Thoracic aorta (tissue), 2 donors: ENCODE measurements at places on chromosomes 4 and X. TPM values are rescaled to one million over a fixed set of nuclear protein-coding genes. Genes with fewer than 3 reads are reported as not detected.
A peak's percentile ranks its signal among the peaks of the same experiment; 100 is the strongest.

DNA sequence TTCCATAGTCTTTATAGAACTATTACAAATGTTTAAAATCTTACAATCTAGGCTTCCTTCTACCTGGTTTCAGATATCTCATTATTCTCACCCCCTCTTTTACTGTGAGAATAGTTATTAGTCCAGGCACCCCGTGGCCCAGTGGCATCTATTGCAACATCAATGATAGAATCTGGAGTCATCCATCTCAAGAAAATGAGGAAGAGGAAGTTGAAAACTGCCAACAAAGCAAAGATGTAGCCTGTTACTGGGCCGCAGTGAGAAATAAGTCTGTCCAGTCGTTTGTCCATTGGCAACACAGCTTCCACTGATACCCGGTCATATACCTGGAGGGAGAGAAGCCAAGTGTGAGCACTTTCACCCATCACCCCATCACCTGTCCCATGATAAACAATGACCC lies 6.0 kb upstream of the ASB11 start:
- DNase-seq = no peak

DNA sequence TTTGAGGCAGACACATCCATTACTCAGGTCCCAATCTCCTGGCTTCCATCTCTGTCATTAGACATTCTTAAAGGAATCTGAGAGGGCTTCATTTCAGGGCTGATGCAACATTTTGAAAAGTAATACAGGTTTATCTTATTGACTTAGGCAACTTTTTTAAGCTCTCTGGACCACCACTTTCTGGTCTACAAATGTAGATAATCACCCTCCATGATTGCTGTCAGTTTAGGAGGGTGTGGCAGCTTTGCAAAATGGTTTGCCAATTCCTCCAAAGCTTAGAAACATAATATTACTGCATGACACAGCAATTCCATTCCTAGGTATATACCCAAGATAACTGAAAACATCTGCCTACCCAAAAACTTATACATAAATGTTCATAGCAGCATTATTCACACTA lies 77.6 kb downstream of the ARHGAP6 start:
- DNase-seq = no peak

DNA sequence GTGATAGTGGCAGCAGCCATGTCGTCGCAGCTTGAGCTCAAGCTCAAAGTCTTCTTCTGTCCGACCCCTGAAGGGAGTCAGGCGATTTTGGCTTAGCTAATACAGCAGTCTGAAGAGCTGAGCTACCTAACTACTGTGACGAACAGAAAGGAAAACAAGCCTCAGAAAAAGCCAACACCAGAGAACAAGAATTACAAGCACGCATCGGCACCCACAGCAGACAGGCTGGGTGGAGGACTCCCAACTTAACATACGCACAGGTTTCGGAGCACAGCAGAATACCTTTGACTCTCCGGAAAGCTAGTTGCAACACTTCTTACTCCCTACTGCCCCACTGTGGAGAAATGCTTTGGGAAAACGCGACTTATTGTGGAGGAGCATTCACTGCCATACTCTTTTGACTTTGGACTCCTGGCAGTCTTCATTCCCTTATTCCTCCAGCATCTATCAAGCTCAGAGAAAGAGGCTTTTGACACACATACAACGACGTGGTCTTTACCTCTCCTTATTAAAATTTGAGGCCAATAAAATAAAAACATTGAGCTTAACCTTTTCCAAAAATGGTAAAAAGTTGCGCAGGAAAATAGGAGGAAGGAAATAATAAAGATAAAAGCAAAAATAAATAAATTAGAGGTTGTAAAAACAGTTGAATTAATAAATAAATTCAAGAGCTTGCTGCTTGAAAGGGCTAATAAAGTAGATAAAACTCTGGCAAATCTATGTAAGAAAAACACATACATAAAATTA lies 41.3 kb upstream of the GPC3 start:
- DNase-seq = no peak

DNA sequence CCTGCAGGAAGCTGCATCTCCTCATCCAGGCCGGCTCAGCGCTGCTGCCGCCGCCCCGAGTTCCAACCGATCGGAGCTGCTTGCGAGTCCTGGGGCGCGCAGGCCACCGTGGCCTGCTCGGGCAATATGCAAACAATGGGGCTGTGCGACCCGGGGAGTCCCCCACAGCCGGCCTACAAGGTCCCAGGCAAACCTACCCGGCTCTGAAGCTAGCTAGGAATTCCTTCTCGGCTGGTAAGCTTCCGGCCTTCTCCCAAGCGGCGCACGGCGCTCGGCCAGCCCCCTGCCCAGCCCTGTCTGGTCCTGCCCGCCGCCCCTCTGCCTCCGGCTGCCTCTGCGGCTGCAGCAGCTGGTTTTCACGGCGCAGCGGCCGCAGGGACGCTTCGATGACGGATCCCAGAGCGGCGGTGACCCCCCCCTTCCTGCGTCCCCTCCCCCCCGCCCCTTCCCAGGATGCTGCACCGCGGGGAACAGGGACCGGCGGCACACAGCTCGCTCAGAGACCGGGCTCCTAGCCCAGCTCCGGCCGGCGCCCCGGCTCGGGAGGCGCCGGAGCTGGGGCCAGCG lies 59.4 kb downstream of the TSC22D3 start:
- DNase-seq = no peak

GRCh38 chr4:151147000-151147399 lies 47.6 kb downstream of the RPS3A start:
- DNase-seq = no peak

GRCh38 chr4:167233685-167234315 lies 494 bp downstream of the SPOCK3 start:
- DNase-seq = no peak

- DNase-seq = no peak
Observed at GRCh38 chr4:170990989-170991589, 822.1 kb upstream of the GALNTL6 start.

GRCh38 chrX:108163333-108164082 lies 71.9 kb downstream of the ATG4A start:
- DNase-seq = no peak

- DNase-seq = no peak
Observed at GRCh38 chrX:134461437-134461836, 1.5 kb downstream of the HPRT1 start.

- DNase-seq = no peak
Observed at GRCh38 chr4:119750048-119750447, 121.4 kb upstream of the PDE5A start.

GRCh38 chr4:106160560-106160959 lies 155.4 kb downstream of the TBCK start:
- no peak for DNase-seq

DNA sequence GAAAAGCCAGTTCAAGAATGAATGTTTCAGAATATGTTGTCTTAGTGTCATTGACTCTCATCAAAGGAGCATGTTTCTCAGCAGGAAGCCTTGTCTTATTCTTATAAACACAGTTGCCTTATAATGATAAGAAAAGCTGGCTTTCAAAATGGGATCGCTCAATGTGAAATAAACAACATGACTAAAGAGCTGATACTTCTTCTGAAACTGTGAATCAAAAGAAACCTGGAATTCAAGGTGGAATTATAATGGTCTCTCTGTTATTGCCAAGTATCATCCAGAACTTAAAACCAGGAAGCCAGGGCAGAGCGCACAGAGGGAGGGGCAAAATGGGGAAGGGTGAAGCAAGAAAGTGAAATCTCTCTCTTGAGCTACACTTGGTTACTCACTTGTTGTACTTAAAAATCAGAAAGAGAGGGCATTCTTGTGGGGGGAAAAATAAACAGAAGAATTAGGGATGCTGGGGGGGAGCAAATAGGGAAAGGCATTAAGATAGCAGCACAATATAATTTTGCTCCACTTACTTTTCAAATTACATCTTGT lies 270.0 kb downstream of the MAPK10 start:
- DNase-seq = no peak

DNA sequence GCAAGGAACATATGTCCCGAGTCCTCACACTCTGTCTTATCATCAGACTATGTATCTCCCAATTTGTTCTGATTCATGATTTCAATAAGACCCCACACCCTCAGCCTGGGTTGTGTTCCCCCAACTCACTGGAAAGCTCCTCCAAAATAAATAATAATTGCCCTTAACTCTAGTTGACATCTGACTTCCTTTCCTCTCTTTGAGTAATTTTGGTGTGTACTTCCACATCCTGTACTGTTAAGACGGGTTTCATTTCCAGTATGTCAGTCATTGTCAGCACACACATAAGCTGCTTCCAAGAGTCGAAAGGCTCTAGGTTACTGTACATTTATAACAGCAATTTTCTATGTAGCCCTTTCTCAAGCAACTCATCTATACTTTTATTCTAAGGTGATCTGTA lies 52.2 kb upstream of the C1QTNF7 start:
- no peak for DNase-seq

DNA sequence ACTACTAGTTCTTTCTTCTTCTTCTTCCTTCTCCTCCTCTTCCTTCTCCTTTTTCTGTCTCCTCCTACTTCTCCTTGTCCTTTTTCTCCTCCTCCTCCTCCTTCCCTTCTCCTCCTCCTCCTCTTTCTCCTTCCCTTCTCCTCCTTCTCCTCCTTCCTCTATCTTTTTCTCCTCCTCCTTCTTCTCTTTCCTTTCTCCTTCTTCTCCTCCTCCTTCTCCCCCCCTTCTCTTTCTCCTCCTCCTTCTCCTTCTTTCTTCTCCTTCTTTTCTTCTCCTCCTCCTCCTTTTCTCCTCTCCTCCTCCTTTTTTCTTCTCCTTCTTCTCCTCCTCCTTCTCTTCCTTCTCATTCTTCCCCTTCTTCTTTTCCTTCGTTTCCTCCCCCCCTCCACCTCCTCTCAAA lies 21.8 kb upstream of the NAP1L5 start:
- DNase-seq = no peak

DNA sequence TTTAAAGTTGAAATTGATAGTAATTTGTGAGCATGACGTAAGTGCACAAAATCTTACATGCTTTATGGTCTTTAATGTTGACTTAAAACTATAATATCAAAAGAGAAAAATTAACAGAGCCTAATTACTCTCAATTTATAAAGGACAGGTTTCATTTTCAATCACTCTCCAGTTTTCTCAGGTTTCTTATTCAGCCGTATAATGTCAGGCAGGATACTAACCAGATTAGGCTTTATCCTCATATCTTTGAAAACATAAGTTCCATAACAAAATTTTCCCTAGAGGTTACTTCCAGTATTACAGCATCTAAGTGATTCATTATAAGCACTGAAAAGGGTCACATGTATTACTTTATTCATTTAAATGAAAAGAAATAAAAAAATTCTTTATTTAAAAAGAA lies 492.1 kb downstream of the PACRGL start:
- DNase-seq = no peak

GRCh38 chrX:9534686-9535085 lies 69.8 kb downstream of the TBL1X start:
- DNase-seq = no peak

DNA sequence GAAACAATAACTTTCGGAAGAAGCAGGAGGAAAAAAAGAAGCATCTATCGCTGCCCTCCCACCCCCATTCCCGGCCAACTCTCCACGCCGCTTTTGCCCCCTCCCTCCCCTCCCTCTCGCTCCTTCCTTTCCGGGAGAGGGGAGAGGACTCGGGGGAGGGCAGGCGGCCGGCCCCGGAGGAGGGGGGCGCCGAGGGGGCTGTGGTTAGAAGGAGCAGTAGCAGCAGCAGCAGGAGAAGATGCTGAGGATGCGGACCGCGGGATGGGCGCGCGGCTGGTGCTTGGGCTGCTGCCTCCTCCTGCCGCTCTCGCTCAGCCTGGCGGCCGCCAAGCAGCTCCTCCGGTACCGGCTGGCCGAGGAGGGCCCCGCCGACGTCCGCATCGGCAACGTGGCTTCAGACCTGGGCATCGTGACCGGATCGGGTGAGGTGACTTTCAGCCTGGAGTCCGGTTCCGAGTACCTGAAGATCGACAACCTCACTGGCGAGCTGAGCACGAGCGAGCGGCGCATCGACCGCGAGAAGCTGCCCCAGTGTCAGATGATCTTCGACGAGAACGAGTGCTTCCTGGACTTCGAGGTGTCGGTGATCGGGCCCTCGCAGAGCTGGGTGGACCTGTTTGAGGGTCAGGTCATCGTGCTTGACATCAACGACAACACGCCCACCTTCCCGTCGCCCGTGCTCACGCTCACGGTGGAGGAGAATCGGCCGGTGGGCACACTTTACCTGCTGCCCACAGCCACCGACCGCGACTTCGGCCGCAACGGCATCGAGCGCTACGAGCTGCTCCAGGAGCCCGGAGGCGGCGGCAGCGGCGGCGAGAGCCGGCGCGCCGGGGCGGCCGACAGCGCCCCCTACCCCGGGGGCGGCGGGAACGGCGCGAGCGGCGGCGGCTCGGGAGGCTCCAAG lies 1.3 kb downstream of the PCDH7 start:
- no peak for DNase-seq

- no peak for DNase-seq
Observed at GRCh38 chr4:5941601-5942000, 48.7 kb upstream of the CRMP1 start.

- DNase-seq = peak; percentile 50
Observed at GRCh38 chr4:8403173-8403753, 37.3 kb downstream of the ACOX3 start.

Gene ARX
- total RNA-seq = not detected

Gene DAPP1
- 1.6 TPM for total RNA-seq

Gene MTMR8
- total RNA-seq = 12.1 TPM

Gene EFHC2
- 0.28 TPM for total RNA-seq

Gene TMEM35A
- 0.68 TPM for total RNA-seq

Gene AREG
- 54.3 TPM for total RNA-seq

Gene DCAF12L1
- total RNA-seq = 0.49 TPM

Gene GYPA
- not detected for total RNA-seq

Gene CT45A1
- total RNA-seq = not detected

Gene CT47B1
- total RNA-seq = not detected
